ENCODE measurements at places on chromosomes 12 and 14. TPM values are rescaled to one million over a fixed set of nuclear protein-coding genes. Genes with fewer than 3 reads are reported as not detected.

GRCh38 chr14:34237081-34237480 lies 225.0 kb downstream of the SPTSSA start:
- DNase-seq: no peak

Gene CFAP54
- total RNA-seq: 2.7 TPM

GRCh38 chr12:3365463-3366411 lies 125.3 kb upstream of the PRMT8 start:
- no peak for DNase-seq

- no peak for DNase-seq
Observed at GRCh38 chr12:12837025-12837812, 24.1 kb downstream of the DDX47 start.

- DNase-seq: no peak
Observed at GRCh38 chr14:103310576-103311095, 23.4 kb upstream of the EIF5 start.

DNA sequence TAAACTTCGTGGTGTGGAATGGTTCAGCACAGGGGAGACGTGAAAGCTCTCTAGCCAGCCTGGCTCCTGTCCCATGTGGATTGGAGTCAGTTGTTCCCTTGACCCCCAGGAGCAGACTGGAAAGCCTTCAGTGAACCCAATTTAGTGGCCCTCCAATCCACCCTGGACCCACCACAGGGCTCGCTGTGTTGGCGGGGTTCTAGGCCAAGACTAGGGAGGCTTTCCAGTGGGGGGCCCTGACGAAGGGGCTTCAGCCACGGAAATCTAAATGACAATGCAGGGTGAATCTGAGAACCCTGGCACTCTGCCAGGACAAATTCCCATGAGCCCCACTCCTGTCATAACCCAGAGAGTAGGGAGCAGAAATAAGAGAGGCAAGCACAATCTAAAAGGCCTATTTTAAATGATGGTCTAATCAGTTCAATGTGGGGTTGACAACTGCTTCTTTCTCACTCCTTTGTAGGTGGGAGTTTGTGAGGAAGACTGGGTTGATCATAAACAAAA lies 110.8 kb downstream of the SLC35F4 start:
- no peak for DNase-seq

Gene CELA1
- total RNA-seq: not detected
